ENCODE measurements at places on chromosomes 13 and 19. TPM values are rescaled to one million over a fixed set of nuclear protein-coding genes. Genes with fewer than 3 reads are reported as not detected.

DNA sequence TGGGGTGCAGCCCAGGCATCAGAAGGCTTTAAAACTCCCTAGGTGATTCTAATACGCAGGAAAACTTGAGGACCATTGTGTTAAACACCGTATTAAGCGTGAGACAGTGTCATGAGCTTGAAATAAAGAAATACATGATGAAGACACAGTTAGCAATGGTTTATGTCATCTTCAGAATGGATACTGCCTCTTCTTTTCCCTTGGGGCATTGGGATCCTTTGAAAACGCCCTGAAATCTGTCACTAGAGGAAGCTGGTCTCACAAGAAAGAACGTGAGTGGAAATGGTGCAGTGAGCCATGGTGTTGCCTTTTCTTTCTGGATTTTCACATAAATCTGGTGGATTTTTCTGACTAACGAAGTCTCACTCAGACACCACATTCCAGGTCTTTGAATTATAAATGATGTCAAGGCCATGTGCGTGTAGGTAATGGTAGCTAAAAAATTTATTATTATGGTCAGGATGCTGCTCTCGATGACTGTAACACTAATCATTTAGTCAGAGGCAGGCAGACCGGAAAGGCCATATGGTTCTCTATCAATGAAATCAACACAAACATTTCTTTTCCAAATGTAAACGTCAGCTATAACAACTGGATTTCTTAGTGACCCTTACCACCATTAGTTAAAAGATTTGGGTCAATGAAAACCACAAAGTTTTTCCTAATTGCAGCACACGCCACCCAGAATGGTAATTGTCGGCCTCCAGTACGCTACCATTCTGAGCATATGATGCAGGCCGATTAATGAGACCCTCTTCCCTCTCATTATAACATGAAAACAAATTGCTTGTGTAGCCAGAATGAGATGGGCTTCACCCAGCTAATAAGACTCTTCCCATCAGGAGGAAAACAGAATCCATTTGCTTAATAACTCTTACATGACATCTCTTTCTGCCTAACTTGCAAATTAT is 105.6 kb downstream of the SLC7A1 start:
- no peak for DNase-seq

DNA sequence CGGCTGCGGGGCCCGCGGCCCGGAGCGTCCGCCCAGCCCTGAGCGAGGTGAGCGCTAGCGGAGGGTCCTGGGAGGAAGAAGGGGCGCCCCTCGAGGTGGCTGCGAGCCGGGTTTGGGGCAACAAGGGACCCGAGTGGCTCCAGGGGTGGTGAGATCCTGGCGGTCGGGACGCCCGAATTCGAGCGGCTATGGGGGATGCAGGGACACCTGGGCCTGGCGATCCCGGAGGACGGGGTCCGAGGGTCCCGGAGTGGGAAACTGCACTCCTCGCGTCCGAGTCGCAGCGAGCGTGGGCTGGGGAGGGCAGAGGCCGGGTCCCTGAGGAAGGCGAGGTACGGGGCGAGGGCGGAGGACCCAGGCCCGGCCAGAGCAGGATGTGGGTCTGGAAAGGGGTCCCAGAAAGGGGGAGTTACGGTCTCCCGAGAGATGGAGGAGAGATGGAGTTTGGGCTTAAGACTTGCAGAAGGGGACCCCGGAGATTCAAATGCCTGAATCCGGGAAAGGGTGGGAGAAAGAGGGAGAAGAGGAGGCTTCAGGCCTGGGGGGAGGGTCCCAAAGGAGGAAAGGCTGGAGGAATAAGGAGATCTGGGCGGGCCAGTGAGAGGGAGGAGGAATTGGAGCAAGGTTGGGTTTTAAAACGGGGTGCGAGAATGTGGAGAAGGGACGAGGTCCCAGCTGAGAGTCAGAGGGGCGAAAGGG is 542 bp downstream of the CACNG7 start:
- DNase-seq = no peak

DNA sequence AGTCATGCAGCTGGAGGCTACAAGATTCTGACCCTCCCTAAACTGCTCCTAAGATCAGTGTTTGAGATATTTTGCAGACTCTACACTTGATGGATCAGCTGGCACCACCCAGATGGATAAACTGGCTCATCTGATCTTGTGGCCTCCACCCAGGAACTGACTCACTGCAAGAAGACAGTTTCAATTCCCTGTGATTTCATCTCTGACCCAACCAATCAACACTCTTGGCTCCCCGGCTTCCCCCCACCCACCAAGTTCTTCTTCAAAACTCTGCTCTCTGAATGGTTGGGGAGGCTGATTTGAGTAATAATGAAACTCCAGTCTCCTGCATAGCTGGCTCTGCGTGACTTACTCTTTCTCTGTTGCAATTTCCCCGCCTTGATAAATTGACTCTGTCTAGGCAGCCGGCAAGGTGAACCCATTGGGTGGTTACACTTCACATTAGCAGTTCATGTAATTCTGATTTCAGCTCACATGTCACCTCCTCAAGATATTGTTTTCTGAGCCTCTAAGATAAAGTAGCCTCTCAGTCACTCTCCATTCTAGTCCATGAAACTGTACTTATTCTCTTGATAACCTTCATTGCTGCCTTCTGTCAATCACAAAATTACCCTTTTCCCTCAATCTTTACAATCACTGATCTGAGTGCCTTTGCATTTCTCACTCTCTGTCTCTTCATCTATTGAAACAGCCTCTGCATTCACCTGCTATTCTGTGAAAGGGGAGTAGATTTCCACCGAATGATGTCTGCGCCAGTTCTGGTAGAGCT is 9.9 kb upstream of the FPR3 start:
- DNase-seq = peak; percentile 71

GRCh38 chr13:47027780-47028437 is 131.1 kb upstream of the HTR2A start:
- no peak for DNase-seq

DNA sequence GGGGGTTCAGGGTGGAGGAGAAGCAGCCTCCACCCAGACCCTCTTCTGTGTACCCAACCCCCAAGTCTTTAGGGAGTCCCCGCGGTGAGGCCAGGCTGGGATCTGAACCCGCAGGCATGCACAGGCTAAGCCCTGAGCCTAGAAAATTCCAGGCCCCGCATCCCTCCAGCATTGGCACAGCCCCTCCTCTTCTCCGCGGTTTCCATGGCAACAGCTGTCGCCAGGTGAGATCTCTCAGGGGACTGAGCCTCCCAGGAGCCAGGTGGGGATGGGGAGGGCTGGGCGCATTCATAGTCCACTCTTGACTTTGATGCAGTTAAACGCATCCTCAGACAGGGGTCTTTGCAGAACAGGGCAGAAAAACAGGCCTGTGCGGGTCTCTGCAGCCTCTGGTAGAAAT is 48.3 kb upstream of the USP29 start:
- DNase-seq = no peak

- no peak for DNase-seq
These were observed 113.9 kb upstream of the UBL3 start for GRCh38 chr13:29964181-29964845.

- no peak for DNase-seq
These were observed 6.2 kb downstream of the C2CD4C start for GRCh38 chr19:402786-403185.

DNA sequence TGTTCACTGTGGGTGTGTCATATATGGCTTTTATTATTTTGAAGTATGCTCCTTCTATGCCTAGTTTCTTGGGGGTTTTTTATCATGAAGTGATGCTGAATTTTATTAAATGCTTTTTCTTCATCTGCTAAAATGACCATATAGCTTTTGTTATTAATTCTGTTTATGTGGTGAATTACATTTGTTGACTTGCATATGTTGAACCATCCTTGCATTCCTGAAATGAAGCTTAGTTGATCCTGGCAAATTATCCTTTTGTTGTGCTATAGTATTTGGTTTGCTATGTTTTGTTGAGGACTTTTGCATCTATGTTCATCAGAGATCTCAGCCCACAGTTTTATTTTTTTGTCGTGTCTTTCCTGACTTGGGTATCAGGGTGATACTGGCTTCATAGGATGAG is 12.1 kb downstream of the GPC6 start:
- DNase-seq = no peak

- peak; percentile 100 for DNase-seq
These were observed 58.3 kb upstream of the MEDAG start for GRCh38 chr13:30847650-30848307.

- peak; percentile 68 for DNase-seq
These were observed 5.3 kb upstream of the CFAP97D2 start for GRCh38 chr13:114173745-114174144.

DNA sequence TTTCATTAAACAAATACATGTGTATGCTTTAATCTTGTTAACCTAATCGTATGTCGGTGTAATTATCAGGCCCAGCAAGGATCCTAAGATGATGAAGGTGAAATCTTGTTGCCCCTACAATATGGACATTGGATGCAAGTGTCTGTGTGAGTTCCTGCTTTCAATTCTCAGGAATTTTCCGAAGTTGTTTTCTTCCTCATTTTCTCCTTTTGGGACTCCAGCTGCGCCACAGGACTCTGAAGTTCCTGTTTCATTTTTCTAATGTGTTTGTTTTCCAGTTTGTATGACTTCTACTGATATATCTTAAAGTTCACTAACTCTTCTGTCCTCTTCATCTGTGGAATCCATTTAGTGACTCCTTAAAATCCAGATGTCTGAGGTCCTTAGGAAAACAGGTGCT is 11.9 kb upstream of the OR7D2 start:
- DNase-seq = no peak

GRCh38 chr19:18469069-18469846 is 31.3 kb upstream of the ISYNA1 start:
- DNase-seq = peak; percentile 75

GRCh38 chr19:9836021-9836420 is 903 bp downstream of the PIN1 start:
- peak; percentile 39 for DNase-seq

GRCh38 chr19:13077240-13077639 is 25.4 kb downstream of the LYL1 start:
- DNase-seq = peak; percentile 39

DNA sequence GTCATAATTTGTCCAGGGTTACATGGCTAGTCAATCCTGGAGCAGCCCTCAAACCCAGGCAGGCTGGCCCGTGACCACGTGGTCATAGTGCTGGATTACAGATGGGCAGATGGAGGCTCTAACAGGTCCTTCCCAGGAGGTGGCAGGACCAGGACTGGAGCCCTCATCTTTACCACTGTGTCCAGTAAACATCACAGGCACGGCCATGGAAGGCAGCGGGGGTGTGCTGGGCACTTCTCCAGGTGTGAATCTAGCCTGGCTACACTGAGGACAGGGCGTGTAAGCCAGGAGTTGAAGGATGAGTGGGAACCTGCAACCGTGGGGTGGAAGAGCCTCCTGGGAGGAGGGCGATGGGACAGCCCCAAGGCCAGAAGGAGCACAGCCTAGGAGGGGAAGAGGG is 6.1 kb downstream of the CIC start:
- no peak for DNase-seq

DNA sequence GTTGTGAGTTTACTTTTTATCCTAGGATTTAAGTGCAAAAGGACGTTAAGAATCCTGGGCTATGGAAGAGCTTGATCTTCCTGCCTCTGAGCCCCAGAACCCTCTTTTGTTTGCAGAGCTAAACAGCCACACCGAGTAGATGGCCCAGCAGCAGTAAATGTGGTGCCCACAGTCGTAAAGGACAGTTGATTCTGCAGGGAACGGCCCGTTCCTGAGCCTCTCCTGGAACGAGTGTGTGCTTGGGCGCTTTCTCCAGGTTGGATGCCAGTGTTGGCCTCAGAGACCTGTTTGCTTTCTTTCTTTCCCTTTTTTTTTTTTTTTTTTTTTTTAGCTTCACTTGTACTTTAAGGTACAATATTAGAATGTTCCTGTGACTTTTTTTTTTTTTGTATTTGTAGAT is 41.7 kb downstream of the SPATA13 start:
- no peak for DNase-seq

- no peak for DNase-seq
These were observed 99.4 kb upstream of the RNF113B start for GRCh38 chr13:98276486-98276885.

DNA sequence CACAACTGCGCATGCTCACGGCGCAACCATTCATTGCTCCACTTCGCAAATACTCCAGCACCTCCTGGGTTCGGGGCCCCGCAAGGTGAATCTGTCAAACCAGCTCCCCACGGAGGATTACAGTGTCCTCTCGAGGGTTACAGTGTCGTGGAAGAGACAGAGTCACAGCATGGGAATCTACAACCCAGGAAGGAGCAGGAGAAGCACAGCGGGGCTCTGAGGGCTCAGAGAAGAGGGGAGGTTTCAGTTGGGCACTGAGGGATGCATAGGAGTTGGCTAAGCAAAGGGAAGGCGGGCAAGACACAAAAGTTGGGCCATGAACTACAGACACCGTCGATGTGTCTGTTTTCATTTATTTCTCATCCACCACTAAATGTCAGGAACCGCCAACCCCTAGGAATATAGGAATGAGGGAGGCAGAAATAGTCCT is 1.0 kb upstream of the GTF2F1 start:
- no peak for DNase-seq

- DNase-seq = no peak
These were observed 13.0 kb downstream of the LRP3 start for GRCh38 chr19:33207040-33207620.

- peak; percentile 62 for DNase-seq
These were observed 47.3 kb upstream of the SHKBP1 start for GRCh38 chr19:40529093-40529954.

DNA sequence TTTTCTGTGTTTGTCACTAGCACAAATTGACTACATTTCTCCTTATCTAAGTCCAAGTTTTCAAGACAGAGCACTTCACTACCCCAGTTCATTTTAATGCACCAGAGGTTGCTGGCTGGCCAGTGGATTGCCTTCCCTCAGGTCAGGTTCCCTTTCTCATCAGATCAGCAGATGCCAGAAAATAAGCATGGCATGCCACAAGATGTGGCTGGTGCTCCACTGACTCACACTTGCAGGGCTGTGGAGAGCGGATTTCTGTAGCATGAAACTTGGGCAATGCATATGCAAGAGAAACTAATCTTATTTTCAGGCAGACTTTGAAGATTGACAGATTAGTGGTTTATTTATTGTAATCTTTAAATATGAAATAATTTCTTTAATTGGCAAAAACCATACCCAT is 79.5 kb downstream of the RUBCNL start:
- DNase-seq = no peak

GRCh38 chr19:2328401-2329148 is at the start of the genes LSM7 and SPPL2B:
LSM7 (minus strand) TSS chr19:2328586; CDS start chr19:2328566, 20 bp downstream.
SPPL2B (plus strand) TSS chr19:2328684; CDS start chr19:2328710, 26 bp downstream.
- DNase-seq = peak; percentile 86

GRCh38 chr13:44734201-44734707 is 158.1 kb upstream of the TSC22D1 start:
- DNase-seq = peak; percentile 64

- DNase-seq = no peak
These were observed 32.2 kb downstream of the CNMD start for GRCh38 chr13:52707375-52707774.

DNA sequence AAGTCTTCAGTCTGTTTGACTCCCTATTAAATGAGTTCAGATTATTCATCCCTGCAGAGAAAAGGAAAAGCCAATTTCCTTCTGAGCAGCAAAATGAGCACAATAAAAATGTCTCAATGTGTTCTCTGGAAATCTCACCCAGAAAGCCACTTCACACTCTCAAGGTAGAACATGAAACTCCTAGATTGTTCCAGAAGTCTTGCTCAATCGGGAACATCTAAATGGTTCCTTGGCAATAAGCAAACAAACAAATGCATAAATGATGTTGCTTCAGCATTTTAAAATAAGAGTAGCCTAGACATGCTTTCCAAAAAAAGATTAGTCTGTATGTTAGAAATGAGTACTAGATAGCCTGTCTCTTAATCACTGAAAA is 59.7 kb upstream of the TNFRSF19 start:
- peak; percentile 65 for DNase-seq

The NTF4 gene
- not detected for polyA plus RNA-seq

The TEX101 gene
- not detected for polyA plus RNA-seq

The DLL3 gene
- 0.08 TPM for polyA plus RNA-seq

The MADCAM1 gene
- not detected for polyA plus RNA-seq

The PDE4C gene
- polyA plus RNA-seq = 0.09 TPM

The AMH gene
- polyA plus RNA-seq = 0.03 TPM

The CGB2 gene
- polyA plus RNA-seq = not detected

The PLK5 gene
- not detected for polyA plus RNA-seq

The CLEC17A gene
- polyA plus RNA-seq = 0.02 TPM
